ENCODE measurements at places on chromosomes 11 and 22. TPM values are rescaled to one million over a fixed set of nuclear protein-coding genes. Genes with fewer than 3 reads are reported as not detected.
A peak's percentile ranks its signal among the peaks of the same experiment; 100 is the strongest.

Gene MPPED2
- 3.5 TPM for total RNA-seq

Gene PNPLA3
- total RNA-seq = 0.78 TPM

Gene IFITM1
- 274 TPM for total RNA-seq

Gene KDM4D
- 0.63 TPM for total RNA-seq

Gene MPEG1
- total RNA-seq = 9.8 TPM

Gene SCO2
- not detected for total RNA-seq

Gene SAA2
- not detected for total RNA-seq

Gene GAB2
- 39.6 TPM for total RNA-seq

Gene GGT5
- total RNA-seq = 84.3 TPM

Gene FERMT3
- 17.2 TPM for total RNA-seq

Gene GSTT2B
- total RNA-seq = 17.8 TPM

Gene CCDC15
- 4.2 TPM for total RNA-seq

Gene CTR9
- total RNA-seq = 20.4 TPM

Gene GP1BB
- 4.5 TPM for total RNA-seq

DNA sequence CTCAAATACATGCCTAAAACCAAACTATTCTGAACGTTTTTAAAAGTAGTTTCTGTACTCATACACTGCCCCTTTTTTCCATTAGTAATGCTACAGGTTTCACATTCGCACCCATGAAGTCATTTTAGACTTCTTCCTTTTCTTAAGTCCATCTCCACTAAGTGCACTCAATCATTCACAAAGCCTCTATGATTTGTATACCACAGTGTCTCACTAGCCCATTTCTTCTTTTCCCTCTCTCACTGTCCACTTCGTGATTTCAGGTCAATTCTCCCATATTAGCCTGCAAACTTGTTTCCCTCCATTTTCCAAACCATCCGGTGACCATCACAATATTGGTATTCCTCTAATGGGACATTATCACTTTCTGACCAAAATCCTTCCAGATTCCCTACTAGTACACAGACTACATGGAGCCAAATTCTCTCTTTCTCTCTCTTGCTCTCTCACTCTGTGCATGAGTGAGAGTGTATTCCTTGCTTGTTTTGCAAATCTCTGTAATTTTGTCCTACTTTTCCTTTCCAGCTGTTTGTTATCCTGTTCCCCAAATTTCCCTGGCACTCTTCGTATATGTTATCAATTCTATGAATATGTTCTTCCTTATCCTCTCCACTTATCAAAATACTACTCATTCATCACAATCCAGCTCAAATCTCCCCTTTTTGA, 3.4 kb upstream of the ZC3H12C start:
- no peaks in the 10 kb centered on the region for H3K27me3 ChIP-seq
- H3K4me1 ChIP-seq = no peaks in the 10 kb centered on the region
- no peaks in the 10 kb centered on the region for H3K36me3 ChIP-seq

GRCh38 chr11:3837793-3838192, 3.0 kb downstream of the RHOG start:
- peak overlapping the region; percentile 2 for H3K27ac ChIP-seq
- no peaks in the 10 kb centered on the region for H3K27me3 ChIP-seq
- no peak overlapping the region for H3K4me3 ChIP-seq
- peak; percentile 50 for DNase-seq
- H3K36me3 ChIP-seq = peaks cover 9% of the 10 kb centered on the region
- peaks cover 53% of the 10 kb centered on the region for H3K4me1 ChIP-seq

- no peaks in the 10 kb centered on the region for H3K27me3 ChIP-seq
- H3K4me3 ChIP-seq = no peak overlapping the region
- no peak for DNase-seq
- H3K4me1 ChIP-seq = no peaks in the 10 kb centered on the region
- H3K27ac ChIP-seq = no peak overlapping the region
Measured at GRCh38 chr11:75801362-75802020, 13.5 kb upstream of the UVRAG start.

DNA sequence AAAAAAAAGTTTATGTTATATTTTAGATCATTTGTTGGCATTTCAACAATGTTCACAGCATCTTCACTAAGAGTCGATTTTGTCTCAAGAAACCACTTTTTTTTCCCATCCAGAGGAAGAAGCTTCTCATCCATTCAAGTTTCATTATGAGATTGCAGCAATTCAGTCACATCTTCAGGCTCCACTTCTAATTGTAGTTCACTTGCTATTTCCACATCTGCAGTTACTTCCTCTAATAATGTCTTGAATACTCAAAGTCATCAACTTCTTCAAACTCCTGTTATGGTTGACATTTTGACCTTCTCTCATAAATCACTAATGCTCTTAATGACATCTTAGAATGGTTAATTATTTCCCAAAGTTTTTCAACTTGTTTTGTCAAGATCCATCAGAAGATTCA, 61.3 kb upstream of the CHORDC1 start:
- H3K4me1 ChIP-seq = peaks cover 7% of the 10 kb centered on the region
- H3K36me3 ChIP-seq = no peaks in the 10 kb centered on the region
- H3K27me3 ChIP-seq = no peaks in the 10 kb centered on the region
- no peak overlapping the region for H3K27ac ChIP-seq

DNA sequence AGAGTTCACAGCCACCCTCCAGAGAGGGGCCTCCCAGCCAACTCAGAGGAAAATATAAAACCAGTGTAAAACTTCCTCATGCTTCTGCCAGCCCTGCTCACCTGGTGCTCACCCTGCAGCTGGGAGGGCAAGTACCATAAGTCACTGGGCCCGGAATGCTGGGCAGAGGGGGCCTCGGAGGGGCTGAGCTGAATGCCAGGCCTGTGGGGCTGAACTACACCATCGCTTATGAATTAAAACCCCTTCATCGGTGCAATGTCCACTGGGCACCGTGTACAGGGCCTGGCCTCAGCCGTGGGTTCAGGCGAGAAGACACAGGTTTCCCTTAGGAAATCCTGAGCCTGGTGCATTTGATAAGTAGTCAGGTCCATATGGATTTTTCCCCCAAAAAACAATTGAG, 828.6 kb downstream of the TBC1D22A start:
- H3K36me3 ChIP-seq = no peaks in the 10 kb centered on the region
- no peaks in the 10 kb centered on the region for H3K4me1 ChIP-seq
- no peak overlapping the region for H3K4me3 ChIP-seq
- H3K27me3 ChIP-seq = no peaks in the 10 kb centered on the region

GRCh38 chr11:130520271-130520671, 71.8 kb downstream of the ADAMTS15 start:
- no peaks in the 10 kb centered on the region for H3K36me3 ChIP-seq
- no peak overlapping the region for H3K4me3 ChIP-seq
- H3K27ac ChIP-seq = peak overlapping the region; percentile 82
- no peak for DNase-seq
- H3K4me1 ChIP-seq = no peaks in the 10 kb centered on the region

DNA sequence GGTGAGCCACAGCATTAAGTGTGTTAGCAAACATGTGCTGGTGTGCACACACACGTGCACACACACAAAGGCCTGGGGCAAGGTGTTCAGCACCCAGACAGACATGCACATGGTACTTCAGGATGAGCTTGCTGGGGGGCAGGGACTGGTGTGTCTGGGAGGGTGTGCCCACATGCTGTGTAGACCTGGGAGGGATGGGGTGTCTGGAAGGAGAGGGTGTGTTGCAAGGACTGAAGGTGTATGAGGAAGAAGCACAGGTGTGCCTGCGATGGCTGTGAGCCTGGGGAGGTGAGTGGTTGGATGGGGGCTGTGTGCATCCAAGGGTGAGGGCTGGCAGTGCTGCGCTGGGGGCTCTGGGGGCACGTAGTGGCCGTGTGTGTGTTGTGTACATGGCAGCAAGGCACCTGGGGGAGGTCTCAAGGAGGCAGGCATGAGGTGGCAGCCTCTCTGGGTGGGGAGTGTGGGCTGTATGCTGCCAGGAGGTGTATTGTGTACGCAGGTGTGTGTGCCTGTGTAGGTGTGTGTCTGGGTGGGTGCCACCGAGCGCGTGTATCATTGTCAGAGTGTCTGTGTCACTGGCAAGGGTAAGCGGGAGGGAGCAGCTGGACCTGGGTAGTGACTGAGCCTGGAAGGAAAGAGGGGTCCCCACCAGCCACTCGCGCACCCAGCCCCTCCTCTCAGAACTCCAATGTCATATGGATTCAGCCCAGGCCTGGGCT, 2.2 kb downstream of the NRXN2 start:
- no peak for DNase-seq
- H3K4me1 ChIP-seq = no peaks in the 10 kb centered on the region
- no peak overlapping the region for H3K4me3 ChIP-seq
- no peaks in the 10 kb centered on the region for H3K36me3 ChIP-seq
- H3K27ac ChIP-seq = no peak overlapping the region

DNA sequence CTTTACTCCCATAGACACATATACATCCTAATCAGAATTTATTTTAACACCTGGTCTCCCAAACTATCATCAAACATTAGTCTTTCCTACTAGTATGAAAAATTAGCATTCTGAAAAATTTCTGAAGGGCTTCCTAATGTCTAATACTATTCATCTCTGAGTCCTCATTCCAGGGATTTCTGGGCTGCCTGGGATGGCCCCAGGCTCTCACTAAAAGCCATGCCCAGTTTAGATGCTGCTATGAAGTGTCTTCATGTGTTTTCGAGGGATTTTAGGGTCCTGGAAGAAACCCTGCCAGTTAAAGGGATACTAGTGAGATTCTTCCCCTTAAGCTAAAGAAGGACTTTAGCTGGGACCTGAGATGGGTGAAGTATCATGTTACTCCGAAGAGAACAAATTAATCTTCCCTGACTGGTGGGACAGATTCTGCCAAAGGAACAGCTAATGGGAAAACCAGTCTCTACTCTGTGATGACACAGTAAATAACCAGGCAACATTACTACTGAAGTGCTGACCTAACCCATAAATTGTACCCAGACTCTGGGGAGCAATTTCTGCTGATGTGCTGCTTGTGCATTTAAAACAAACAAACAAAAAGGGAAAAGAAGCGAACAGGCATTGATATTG, 342.6 kb downstream of the SOX6 start:
- no peaks in the 10 kb centered on the region for H3K4me1 ChIP-seq
- H3K36me3 ChIP-seq = no peaks in the 10 kb centered on the region
- no peak overlapping the region for H3K27ac ChIP-seq

GRCh38 chr22:50528682-50529415, 963 bp downstream of the TYMP start:
- no peak overlapping the region for H3K4me3 ChIP-seq
- DNase-seq = no peak
- H3K36me3 ChIP-seq = no peaks in the 10 kb centered on the region
- H3K27me3 ChIP-seq = peaks cover 3% of the 10 kb centered on the region

GRCh38 chr11:94926271-94926625, 47.1 kb downstream of the CWC15 start:
- peaks cover 26% of the 10 kb centered on the region for H3K4me1 ChIP-seq
- H3K27me3 ChIP-seq = no peaks in the 10 kb centered on the region
- no peaks in the 10 kb centered on the region for H3K36me3 ChIP-seq

GRCh38 chr11:7538466-7539454, 25.0 kb downstream of the PPFIBP2 start:
- peak overlapping the region; percentile 52 for H3K27ac ChIP-seq
- H3K4me3 ChIP-seq = no peak overlapping the region
- no peaks in the 10 kb centered on the region for H3K4me1 ChIP-seq
- no peak for DNase-seq
- no peaks in the 10 kb centered on the region for H3K36me3 ChIP-seq

GRCh38 chr11:10670099-10670498, 23.5 kb downstream of the IRAG1 start:
- H3K36me3 ChIP-seq = no peaks in the 10 kb centered on the region
- H3K27me3 ChIP-seq = no peaks in the 10 kb centered on the region
- H3K4me3 ChIP-seq = no peak overlapping the region
- H3K27ac ChIP-seq = no peak overlapping the region
- H3K4me1 ChIP-seq = peaks cover 8% of the 10 kb centered on the region
- DNase-seq = no peak

Measured in tibial nerve (tissue), 4 donors.